ENCODE measurements at places on chromosomes 6 and 20.

DNA sequence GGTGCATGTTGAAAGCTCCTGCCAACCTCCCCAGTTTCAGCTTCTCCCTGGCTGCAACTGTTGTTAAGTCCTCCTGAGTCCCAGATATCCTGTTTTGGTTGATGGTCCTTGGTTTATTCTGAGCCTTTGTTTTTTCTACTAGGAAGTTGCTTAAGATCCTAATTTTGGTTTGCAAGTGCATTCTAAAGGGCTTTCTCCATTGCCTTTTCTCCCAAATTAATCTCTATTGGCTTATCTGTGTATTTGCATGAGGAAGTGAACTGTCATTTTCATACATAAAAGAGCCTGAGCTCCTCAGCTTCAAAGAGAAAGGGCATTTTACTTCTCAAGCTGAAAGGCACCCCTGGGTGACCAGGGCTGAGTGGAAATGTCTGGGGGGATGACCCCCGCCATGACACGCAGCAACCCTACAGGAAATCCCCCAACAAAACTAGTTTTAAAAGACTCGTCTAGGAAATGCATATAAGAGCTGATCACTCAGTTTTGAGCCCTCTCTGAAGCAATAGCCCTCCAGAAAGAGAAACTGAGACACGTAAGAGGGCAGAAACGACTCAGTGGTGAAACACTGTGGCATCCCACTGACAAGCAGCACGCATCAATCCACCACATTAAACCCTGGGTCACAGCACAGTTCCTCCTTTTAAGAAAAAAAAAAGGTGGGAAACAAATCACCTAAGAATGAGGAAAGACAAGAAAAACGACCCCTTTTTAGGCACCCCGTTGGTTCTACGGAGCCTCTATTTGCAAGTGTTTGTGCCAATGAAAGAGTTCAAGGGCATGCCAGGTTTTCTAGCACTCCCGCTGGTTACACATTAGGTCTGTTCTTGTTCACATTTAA, 140.9 kb downstream of the THBS2 start:
- no peak for DNase-seq

DNA sequence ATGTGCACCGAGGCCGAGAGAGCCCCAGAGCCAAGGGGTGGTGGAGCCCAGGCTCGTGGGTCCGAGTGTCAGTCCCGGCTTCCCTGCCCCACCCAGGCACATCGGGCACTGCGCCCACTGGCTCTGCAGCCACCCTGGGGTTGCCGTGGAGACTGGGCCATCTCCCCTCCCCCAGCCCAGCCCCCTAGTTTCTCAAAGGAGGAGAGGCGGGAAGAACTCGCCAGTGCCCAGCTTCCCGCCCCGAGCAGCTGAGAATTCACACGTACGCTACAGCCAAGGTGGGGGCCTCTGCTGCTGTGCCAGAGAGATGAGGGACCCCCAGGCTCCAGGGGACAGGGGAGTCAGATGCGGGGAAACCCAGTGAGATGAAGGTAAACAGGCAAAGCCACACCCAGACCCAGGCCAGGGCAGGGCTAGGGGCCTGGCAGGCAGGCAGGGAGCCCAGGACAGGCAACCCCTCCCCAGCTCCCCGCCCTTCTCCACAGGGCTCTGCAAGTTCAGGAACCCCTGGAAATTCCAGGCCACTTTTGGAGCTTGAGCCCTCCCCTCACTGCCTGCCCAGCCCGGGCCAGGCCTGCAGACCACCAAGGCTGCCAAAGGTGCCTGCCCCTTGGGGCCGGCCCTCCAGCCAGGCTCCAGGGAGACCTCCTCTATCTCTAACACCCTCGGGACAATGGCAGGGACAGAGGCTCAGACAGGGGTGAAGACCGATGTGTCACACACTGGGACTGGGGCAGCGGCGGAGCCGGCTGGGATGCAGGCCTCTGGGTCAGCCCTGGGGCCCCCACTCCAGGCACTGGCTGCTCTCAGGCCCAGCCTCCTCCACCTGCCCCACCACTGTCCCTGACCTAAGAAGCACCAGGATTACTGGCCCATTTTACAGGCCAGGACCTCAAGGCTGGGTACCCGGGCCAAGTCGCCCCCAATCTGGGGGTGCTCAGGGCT, 6.0 kb downstream of the LAMA5 start:
- no peak for DNase-seq

DNA sequence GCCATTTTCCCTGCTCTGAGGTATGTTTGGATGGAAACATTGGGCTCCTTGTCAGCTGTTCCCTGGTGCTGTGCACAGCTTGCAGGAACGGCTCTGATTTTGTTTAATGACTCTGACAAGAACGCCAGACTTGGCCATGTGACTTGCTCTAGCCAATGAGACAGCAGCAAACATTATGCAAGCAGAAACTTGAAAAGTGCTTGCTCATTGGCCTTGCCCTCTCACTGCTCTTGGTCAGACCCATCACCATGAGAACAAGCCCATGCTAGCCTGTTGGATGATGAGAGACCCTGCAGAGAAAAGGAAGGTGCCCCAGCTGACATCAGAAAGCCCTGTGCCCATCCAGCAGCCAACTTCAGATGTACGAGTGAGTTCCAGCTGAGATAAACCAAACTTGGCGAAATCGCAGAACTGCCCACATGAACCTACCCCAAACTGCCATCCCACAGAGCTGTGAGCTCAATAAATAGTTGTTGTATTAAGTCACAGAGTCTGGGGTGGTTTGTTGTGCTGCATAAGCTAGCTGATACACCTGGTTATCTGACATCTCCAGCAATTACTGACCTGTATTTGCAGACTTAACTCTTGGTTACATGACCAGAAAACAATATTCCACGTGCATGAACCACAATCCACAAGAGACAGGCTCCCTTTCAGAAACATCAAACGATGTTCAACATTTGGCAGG, 96.9 kb downstream of the JPH2 start:
- peak; percentile 42 for DNase-seq

- peak; percentile 89 for DNase-seq
Measured at GRCh38 chr6:20696676-20697075, 162.4 kb downstream of the CDKAL1 start.

GRCh38 chr20:2332711-2333110, 36.9 kb downstream of the TGM3 start:
- no peak for DNase-seq

DNA sequence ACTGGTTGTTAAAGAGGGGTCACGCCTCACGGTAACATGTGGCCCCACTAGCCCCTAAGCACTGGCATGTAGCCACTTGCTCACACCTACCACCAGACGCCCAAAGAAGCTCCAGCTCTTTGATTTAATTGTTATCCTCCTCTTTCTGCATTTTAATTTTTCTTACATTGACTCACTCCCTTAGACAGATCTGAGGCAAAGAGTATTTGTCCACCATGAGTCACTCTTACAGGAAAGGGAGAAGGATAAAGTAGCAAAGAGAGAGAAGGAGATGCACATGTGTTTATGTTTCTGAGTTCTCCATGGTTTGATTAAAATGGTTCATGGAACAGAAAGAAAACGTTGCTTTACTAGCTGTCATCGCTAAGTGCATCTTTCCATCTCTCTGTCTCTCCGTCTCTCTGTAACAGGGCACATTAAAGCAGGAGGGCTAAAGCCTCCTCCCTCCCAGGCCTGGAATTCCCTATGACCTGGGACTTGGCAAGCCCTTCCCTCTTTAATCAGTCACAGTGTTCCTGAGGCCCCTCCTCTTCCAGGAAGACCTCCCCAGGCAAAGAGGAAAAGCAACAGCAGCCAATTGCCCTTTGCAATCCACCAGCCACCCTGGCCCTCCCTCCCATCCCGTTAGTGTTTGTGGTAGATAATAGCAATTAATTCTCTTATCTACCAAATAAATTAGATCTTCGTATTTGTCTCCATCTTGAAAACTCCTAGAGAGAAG, 112.8 kb upstream of the TSHZ2 start:
- peak; percentile 64 for DNase-seq

GRCh38 chr6:113953346-113953745, 17.6 kb downstream of the HDAC2 start:
- peak; percentile 72 for DNase-seq

DNA sequence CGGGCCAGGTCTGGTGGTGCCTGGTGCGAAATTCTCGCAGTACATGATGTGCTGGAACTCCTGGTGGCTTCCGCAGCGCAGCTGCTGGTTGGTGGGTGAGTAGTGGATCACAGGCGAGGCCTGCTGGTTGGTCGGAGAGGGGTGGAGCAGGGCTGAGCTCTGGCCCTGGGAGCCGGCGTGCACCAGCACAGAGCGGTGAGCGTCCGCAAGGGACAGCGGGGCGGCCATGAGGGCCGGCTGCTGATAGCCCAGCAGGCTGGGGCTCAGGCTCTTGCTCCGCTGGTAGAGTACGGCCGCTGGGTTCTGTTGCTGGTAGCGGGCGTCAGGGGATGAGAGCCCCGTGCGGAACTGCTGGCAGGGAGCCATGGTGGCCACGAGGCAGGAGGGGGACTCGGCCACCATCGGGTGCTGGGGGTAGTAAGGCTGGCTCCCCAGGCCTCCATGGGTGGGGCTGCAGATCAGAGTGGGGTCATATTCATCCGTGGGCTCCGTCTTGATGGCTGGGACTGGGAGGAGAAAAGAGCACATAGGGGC, 110.2 kb downstream of the NFATC2 start:
- no peak for DNase-seq

DNA sequence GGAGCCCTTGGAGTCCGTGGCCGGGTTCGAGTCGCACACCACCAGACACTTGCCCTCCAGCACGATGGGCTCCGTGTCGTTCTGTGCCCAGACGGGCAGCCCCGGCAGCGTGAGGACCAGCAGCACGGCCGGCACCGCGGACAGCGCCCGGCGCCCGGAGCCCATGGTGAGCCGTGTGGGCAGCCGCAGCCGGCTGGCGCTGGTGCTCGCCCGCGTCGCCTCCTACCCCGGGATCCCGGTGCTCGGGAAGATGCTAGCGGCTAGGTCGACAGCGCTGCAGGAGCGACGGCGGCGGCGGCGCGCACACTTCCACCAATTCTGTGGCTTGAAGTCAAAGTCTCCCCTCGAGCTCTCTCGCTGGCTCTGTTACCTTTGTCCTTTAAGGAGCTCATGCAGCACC, 1.3 kb downstream of the CBLN4 start:
- DNase-seq, result peak; percentile 2

DNA sequence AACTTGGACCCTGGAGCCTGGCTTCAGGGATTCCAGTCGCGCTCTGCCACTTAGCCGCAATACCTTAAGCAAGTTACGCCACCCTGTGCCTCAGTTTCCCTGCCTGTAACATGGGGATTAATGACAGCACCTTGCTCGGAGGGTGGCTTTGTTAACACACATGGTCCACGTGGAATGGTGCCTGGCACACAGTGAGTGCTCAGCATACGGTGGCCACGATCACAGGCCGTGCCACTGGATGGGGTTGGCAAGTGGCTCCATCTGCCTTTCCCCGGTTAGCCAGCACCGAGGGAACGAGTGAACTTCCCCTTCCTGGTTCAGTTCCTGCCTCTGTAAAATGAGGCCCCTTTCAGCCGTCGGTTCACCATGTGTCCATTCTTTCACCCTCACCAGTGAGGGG, 17.2 kb downstream of the C6orf132 start:
- DNase-seq, result no peak

DNA sequence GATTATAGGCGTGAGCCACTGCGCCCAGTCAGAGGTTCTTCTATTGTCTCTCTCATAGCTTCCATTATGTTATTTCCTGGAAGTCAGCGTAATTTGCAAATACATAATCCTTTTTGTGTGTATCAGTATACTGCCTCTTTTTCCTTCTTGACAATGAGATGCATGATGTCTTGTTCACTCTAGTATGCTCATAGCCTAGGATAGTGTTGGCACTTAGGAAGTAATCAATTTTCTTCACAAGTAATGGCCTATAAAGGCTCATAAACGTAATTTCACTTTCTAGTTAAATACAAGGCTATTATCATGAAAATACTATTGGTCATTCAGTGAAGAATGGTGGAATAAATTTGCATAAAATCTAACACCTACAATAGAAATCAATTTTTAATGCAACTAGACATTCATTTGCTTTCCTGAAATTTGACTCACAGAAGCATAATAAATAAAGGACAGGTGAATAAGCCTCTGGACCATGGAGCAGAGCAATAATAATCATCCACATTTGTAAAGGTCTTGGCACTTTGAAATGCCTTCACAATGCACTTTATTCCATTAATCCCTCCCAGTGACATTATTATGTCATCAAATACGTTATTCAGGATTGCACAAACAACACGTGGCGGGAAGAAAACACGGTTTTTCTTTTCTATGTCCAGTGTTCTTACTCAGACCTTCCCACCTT, 366.9 kb upstream of the BTBD3 start:
- no peak for DNase-seq
